ENCODE measurements at places on chromosomes 7 and 10.
A peak's percentile ranks its signal among the peaks of the same experiment; 100 is the strongest.

DNA sequence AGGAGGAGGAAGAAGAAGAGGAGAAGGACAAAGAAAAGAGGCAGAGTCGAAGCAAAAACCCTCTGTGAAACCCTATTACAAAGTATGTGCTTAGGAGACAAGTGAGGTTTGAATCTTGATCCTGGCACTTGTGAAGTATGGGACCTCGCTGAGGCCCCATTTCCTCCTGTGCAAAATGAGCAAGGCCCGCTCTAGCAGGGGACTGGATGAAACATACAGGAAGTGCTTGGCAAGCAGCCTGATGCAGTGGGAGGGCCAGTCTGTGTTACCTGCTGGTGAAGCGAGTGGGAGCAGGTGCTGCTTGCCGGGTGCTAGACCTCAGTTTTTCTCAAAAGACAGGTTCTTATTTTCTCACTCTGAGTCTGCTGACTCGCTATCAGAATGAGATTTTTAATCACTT lies 150.4 kb downstream of the JCAD start:
- DNase-seq, result peak; percentile 28

DNA sequence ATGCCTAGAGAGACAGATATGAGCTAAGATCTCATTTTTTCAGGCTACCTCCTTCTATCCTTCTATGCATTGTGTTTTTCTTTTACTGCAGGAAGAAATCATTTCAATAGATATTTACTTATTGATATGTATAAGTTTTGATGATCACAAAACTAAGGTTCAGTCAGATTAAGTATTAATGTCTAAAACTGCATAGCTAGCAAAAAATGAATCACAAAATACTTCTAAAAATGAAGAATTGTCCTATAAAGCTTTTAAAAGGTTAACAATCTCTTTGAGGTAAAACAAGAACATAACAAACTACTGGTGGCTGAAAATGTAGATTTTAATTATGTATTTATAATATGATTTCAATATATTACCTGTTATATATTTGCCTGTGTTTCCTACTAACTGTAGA lies 632.9 kb upstream of the LRRTM3 start:
- DNase-seq, result no peak

DNA sequence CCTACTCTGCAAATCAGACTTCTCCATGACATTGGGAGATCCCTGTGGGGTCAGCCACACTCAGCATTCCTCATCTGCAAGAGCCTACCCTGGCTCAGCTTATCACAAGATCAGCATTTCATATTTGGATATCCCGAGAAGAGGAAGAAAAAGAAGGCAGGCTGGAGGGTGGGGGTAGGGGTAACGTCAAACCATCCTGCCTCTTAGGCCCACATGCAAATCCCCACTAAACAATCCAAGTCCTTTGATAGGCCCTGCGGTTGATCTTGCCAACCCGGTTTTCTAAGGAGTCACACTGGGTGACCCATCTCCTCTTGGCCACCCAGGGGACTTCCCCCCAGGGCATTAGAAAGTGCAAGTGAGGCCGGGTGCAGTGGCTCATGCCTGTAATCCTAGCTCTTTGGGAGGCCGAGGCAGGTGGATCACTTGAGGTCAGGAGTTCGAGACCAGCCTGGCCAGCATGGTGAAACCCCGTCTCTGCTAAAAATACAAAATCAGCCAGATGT lies 128.0 kb upstream of the CALN1 start:
- DNase-seq, result no peak

GRCh38 chr10:90314718-90315117 lies 543.1 kb downstream of the HTR7 start:
- DNase-seq, result no peak

DNA sequence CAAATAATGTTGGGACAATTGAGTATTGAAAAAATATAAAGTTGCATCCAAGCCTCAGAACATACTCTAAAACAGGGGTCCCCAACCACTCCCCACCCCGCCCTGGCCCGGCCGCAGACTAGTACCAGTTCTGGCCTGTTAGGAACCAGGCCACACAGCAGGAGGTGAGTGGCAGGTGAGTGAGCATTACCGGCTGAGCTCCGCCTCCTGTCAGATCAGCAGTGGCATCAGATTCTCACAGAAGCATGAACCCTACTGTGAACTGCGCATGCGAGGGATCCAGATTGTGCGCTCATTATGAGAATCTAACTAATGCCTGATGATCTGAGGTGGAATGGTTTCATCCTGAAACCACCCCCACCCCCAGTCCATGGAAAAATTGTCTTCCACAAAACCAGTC lies 19.4 kb downstream of the HIPK2 start:
- no peak for DNase-seq

- no peak for DNase-seq
Observed at GRCh38 chr7:101237206-101238067, at the start of gene CLDN15. Gene CLDN15, minus strand, starts transcription at chr7:101237802. Its CDS starts 221 bp downstream, at chr7:101237581.

DNA sequence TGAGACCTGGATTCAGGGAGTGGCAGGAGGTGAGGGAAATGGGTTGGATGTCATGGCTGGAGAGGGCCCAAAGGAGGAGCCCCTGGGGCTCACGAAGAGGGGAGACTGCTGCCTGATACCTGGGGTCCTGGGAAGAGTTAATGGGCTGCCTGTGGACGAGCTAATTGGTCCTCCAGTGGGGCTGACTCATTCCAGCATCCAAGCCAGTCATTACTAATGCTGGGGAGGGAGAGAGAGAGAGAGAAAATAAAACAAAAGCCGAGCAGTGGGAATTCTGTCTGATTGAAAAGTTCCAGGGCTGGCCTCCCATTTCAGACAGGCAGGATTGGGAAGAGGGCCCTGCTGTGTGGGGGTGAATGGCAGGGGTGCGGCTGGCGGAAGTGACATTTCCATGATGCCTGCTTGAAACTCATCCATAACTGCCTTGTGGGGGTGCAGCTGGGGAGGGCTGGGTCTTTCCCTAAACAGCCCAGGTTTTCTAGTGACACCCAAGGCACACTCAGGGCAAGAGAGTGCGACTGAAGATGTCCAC lies 297.8 kb downstream of the RPS24 start:
- no peak for DNase-seq

GRCh38 chr10:99674762-99675161 lies 15.5 kb downstream of the ENTPD7 start:
- DNase-seq, result no peak

GRCh38 chr7:36583318-36583717 lies 141.0 kb downstream of the AOAH start:
- no peak for DNase-seq

- no peak for DNase-seq
Observed at GRCh38 chr10:7797582-7797981, 9.6 kb downstream of the ATP5F1C start.

DNA sequence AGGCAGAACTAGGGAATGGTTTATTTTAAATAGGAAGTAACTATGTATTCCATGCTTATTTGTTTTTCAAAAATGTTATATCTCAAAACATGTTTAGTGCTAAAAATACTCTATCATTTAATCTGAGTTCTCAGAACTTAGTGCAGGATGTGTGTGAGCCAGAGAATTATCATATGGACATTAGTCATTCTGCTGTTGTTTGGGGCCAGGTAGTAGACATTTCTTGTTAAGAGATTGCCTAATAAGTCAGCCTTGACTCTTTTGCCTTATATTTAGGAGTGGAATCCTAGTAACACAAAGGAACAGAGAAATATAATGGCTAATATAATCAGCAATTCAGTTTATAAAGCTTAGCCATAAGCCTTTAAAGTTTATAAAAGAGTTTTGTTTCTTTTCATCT lies 149.8 kb downstream of the CCSER2 start:
- DNase-seq, result no peak

DNA sequence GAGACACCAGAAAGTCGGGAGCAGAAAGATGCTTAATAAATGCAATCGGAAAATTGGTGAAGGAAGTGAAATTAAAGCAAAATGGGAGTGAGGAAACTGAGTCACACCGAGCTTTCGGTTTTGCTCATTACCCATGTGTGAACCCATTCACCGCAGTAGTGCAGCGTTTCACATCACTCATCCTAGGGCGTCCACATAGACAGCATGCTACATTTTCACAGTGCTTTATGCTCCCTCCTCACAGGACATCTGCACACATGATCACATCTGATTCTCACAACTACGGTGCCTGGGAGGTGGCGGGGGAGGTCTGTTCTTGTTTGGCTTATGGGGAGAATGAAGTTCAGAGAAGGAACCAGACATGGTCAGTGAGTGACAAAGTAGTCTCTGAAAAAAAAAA lies 36.6 kb upstream of the ATP6V0A4 start:
- DNase-seq, result no peak

DNA sequence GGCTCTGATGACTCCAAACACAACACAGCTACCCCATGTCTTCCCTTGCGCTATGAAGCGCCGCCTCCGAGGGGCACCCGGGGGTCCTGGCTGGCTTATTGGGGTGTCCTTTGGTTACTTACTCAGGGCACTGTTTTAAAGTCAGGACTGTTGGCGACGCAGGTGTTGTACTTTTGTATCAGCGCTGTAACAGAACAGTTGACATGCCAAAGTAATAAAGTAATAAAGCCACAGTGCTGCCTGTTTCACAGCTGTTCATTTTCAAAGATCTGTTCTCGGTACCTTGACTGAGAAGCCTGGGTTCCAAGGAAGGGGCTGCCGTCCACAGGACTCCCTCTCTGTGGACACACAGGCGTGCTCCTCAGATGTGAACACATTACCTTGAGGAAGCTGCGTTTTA lies 64.1 kb downstream of the WDR37 start:
- DNase-seq, result no peak

GRCh38 chr7:132113536-132114371 lies 462.5 kb downstream of the PLXNA4 start:
- no peak for DNase-seq

DNA sequence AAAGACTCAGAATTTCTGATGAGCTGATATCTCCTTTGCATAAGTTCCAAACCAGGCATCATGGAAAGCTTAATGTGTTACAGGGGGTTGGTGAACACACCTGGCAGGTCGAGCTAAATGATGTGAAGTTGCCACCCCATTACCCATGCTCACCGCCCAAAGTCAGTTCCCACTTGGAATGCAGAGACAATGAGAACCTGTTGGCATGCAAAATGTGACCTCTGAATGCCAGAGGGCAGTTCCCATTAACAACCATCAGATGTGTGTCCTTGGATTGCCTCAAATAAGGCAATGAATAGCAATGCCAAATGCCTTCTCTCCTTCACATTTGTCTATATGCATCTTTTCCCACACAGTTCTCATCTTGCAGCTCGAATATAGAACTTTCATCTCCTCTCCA lies 190.7 kb downstream of the CDCA7L start:
- no peak for DNase-seq

DNA sequence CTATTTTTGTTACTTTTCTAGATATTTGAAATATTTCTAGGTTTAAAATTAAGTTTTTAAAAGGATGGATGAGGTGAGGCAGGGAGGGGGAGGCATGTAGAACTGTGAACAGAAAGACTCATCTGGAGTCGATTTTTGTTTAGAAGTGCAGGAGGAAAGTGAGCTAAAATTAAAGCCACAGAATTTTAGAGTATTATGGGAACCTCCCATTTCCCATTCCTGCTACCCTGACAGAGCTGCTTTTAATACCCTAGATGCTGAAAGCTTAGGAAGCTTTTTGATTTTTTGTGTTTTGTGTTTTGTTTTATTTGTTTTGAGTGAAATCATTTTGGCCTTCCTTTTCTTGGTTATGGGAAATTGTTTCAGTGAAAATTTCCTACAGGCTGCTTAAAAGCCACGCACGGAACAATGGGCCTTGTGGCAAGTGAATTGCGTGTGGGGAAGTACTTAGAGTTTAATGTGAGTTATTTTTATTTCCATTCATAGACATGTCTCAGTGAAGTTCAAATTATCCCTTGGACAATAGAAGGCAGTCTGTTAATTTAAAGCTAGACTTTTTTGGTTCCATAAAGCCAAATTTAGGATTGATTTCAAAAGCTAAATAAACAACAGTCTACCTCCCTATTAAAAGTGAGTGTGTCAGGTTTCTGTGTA lies 102.0 kb upstream of the HDAC9 start:
- DNase-seq, result no peak

DNA sequence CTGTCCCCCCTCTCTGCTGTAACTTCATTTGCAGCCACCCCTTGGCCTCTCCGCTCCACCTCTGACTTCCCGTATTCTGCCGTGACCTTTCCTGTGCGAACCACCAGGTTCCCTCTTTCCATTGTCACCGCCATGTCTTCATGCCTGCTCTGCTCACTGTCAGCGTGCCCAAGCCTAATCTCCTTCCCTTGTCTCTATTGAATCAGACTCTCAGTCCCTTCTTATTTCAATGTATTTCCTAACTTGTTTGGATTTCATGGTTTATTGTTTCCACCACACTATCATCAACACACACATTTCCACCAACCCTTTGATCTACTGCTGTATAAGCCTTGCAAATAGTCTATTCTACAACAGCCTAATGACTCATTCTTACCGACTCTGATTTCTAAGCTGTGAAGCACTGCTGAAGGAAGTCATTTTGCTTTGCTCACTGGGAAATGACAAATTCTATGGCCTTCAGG lies 30.0 kb upstream of the INHBA start:
- no peak for DNase-seq

DNA sequence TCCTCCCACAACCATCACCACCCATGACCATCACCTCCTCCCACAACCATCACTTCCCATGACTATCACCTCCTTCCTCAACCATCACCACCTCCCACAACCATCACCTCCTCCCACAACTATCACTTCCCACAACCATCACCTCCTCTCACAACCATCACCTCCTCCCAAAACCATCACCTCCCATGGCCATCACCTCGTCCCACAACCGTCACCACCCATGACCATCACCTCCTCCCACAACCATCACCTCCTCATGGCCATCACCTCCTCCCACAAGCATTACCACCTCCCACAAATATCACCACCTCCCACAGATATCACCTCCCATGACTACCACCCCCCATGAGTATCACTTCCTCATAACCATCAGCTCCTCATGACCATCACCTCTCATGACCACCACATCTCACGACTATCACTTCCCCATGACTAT lies 52.2 kb downstream of the PDGFA start:
- DNase-seq, result no peak

- DNase-seq, result peak; percentile 87
Observed at GRCh38 chr7:100478958-100479660, at the start of gene TSC22D4. Gene TSC22D4, minus strand, starts transcription at chr7:100479214. Its CDS starts 1,176 bp downstream, at chr7:100478038.

DNA sequence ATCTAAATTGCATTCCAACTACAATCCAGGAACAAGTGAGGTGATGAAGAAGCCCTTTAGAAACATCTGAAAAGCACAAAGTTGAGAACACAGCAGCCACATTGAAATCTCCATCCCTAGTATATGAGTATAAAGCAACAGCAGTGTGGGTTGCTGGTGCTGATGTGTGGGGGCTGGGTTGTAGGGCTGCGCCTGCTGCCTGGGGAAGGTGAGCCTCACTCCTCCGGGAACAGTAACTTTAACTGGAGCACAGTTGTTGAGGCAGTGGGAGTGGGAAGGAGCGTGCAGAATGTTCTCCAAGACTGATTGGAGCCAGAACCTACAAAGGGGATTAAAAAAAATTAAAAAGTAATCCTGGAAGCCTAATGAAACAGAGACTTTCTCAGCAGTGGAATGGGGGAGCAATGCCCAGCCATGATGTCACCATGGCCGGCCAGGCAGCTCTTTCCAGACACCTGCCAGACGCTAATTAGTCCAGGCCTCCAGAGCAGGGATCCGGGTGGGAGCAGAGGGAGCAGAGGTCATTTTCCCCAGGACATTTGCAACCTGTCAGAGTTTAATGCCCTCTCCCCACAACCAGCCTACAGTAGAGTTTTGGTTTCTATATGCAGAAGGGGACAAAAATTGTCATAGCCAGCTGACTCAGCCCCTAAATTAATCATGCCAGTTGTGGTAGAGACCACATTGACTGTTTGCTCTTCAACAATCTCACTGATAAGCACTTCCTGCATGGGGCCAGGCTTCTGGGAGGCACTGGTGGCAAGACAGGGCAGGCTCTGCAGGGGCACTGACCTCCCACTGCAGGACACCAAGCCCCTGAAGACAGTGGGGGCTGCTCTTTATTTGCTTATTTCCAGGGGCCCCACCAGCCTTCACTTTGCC lies 133.0 kb upstream of the ZNF32 start:
- DNase-seq, result no peak

- DNase-seq, result no peak
Observed at GRCh38 chr10:97682042-97682441, 5.0 kb downstream of the AVPI1 start.
